ENCODE measurements at places on chromosomes 4 and X.

GRCh38 chr4:94819371-94820168, 61.8 kb downstream of the BMPR1B start:
- DNase-seq = no peak

DNA sequence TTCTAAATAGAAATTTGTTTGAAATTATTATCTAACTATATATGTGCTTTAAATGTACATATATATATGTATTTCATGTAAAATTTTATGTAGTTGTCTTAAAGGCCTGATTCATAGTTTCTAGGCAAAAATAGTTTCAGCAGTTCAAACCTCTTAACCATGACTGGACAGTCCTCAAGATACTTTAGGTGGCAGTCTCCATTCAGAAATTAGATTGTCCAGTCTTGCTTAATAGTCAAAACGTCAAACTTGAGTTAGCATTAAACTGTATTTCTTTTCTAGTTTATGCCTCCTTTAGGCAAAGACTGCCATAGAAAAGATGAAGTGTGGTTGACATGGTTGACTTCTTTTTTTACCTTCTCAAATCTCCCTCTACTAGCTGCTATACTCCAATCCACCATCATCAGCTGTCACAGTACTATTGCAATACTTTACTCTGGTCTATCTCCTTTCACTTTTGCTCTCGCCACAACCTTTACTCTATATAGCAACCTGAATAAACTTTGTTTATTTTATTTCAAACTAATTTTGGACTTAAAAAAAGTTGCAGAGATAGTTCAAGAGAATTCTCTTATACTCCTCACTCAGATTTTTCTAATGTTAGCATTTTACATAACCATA, 395.6 kb upstream of the DIPK2B start:
- DNase-seq = no peak

DNA sequence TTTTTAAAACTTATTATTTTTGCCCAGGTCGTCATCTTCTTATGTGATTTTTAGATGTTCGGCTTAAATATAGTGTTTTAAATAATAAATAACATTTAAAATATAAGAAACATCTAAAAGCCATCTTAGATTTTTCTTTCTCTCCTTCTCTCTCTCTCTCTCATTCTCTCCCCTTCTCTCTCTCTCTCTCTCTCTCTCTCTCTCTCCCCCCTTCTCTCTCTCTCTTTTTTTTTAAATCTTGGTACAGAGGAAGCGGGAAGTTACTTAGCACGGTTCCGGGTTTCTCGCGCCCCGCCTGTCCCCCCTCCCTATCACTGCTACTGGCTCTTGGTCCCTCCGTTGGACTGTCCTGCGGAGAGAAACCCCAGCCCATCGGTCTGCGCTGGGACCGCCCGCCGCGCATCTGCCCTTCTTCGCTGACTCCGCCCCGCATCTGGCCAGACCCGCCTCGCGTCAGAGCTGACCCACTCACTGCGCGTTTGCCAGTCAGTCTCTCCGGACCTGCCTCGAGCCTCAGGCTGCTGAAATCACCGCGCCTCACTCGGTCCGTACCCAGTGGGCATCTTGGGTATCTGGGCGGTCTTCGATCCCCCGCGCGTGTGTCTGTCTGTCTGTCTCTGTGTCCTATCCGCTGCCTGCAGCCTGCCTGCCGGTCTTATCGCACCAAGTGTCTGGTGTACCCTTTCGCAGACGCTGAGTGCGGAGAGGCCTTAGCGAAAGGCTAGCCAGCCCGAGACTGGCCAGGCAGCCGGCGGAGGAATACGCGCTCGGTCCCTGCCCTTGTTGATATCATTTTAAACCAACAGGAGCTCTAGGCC, at the start of gene PABPC5:
Gene PABPC5, plus strand, starts transcription at position 489 of the 818 bp plus-strand sequence. CDS start 739 bp downstream, outside the sequence.
- no peak for DNase-seq

GRCh38 chr4:153788413-153789276, at the start of gene SFRP2:
Gene SFRP2 (minus strand): TSS chr4:153789083. CDS start chr4:153788835, 248 bp downstream.
- DNase-seq = no peak

DNA sequence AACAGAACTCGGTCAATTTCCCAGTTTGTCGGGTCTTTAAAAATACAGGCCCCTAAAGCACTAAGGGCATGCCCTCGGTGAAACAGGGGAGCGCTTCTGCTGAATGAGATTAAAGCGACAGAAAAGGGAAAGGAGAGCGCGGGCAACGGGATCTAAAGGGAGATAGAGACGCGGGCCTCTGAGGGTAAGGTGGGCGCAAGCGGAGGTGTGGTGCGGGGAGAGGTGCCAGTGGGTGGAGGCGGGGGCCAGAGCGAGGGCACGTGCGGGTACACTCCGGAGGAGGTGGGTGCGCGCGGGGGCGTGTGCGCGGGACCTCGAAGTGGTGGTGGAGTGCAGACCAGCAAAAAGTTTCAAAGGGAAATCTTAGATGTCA, 787 bp upstream of the TET2 start:
- DNase-seq = no peak

- no peak for DNase-seq
Observed at GRCh38 chr4:150600812-150601445, 19.0 kb downstream of the MAB21L2 start.

- DNase-seq = no peak
Observed at GRCh38 chrX:120036704-120037103, 40.8 kb downstream of the RHOXF2B start.

GRCh38 chr4:7395645-7396044, 39.1 kb downstream of the PSAPL1 start:
- DNase-seq = no peak

All from stimulated activated CD4-positive, alpha-beta T cell treated with anti-CD3 and anti-CD28 coated beads, Interleukin-12 subunit alpha, Interleukin-12 subunit beta, amount 100 ng/mL, for 48 hours (primary cell).